ENCODE measurements at places on chromosomes 1 and 21.

DNA sequence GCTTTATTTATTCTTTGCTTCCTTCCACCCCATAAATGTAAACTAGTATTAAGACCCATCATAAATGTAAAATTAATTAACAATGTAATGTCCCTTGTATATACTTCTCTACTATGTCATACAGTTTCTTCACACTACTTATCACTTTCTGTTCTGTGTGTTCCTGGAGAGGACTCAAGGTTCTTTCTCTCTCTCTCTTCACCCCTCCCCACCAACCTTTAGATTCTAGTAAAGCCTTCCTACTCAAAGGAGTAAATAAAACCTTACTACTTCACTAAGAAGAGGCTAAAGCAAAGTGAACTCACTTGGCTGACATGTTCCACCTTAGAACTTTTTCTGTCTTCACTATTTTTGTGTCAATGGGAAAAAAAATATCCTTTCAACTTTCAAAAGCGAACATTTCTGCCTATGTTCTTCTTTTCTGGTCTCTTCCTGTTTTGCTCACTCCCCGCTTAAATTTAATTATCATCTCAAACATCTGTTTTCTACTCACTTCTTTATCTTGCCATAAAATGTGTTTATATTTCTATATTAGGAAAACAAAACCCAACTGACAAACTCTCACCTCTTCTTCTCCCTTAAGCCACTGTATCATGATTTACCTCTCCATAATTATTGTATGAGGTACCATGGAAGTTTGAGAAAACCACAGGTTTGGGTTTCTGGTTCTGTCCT is 260.3 kb downstream of the DPYD start:
- DNase-seq, result peak; percentile 69

DNA sequence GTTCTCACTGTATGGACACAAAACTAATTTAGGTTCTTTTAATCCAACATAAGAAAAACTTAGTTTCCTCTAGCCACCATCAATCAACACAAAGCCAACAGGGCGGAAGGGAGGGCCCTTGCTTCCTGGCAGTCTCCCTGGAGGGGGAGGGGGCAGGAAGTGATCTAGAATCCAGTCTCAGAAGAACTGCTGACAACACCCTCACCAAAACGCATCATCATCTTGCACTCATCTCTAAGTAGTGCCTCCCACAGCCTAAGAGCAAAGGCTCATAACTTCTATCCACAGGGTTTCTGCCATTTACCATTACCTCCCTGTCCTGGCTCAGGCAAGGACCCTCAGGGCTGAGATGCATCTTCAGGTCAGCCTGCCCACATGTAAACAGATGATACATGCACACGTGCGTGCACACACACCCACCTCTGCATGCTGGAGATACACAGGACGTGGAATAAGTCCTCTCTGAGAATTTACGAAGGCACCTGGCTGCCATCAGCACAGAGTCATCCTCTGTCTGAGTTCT is 20.5 kb downstream of the HIVEP3 start:
- peak; percentile 65 for DNase-seq

DNA sequence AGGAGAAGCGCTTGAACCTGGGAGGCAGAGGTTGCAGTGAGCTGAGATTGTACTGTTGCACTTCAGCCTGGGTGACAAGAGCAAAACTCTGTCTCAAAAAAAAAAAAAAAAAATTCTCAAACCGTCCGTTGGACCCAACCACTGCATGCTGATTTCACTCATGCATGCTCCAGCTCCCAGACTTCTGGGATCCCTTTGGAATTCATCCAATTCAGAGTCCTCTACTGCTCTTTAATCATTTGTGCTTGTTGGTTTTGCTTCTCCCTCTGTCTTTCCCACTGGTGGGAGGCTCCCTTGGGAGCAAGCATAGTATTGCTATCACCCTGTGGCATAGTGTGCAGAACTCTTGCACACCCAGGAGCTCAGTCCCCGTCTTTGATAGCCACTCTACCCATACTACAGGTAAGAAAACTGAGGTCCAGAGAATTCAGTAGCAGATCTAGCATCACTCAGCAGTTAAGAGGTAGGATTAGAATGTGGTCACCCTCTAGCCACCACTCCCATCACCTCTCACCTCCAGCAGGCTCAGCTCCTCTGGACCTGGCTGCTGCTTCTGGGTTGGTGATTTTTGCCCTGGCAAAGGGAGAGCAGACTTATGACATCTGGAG is 3.1 kb upstream of the LMNA start:
- no peak for DNase-seq

- no peak for DNase-seq
Measured at GRCh38 chr1:109120356-109120755, 6.4 kb downstream of the ELAPOR1 start.
